Spleen (tissue), 13 donors: ENCODE measurements at places on chromosomes 5 and 9. TPM values are rescaled to one million over a fixed set of nuclear protein-coding genes. Genes with fewer than 3 reads are reported as not detected.

GRCh38 chr5:157222506-157223230, 42.0 kb downstream of the ITK start:
- DNase-seq: no peak

GRCh38 chr9:105116052-105116868, 128.2 kb upstream of the SLC44A1 start:
- DNase-seq: no peak

DNA sequence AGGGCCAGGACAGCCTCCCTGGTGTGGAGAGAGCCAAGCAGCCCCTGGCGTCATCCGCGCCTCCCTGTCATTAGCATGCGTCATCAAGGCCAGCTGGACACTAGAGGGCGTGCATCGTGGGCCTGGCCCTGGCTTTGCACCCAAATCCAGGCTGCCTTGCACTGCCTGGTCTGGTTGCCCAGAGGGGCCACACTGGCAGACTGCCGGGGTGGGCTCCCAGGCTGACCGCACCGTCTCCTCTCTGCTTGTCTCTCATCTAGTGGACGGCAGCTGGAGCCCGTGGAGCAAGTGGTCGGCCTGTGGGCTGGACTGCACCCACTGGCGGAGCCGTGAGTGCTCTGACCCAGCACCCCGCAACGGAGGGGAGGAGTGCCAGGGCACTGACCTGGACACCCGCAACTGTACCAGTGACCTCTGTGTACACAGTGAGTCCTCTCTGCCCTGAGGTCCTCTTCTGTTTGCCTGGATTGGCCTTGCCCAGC, 29.0 kb downstream of the HK3 start:
- DNase-seq: no peak

GRCh38 chr5:71492817-71493615, 37.6 kb downstream of the BDP1 start:
- no peak for DNase-seq

DNA sequence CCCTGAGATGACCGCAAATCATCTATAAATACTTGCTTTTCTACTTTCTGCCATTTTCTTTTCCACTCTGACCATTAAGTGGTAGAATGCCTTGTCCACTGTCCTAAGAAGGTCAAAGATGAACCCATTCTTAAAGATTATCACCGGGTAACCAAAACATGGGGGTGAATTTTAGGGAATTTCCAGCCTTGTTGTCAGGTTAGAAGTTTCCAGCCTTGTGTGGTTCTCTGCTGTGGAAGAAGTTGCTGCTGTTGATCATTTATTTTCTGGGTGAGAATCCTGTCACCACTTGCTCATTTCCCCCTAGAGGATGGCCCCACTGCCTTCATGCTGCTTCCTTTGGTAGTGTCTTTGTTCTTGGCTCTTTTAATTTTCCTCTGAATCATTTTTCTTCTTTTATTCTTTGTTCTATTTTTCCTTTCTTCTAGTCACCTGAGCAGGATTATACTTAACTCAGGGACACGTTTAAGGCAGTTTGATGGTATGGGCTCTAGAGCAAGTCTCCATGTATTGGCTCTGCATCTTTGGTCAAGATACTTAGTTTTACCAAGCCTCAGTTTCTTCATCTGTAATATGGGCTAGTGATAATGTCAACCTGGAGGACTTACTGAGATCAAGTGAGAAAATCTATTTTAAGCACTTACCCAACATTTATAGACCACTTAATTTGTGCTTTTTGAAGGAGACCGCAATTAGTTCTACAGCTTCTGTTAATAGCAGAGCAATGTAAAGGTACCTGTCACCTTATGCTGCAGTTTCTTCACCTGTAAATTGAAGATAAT, 266.2 kb downstream of the ARHGAP26 start:
- no peak for DNase-seq

DNA sequence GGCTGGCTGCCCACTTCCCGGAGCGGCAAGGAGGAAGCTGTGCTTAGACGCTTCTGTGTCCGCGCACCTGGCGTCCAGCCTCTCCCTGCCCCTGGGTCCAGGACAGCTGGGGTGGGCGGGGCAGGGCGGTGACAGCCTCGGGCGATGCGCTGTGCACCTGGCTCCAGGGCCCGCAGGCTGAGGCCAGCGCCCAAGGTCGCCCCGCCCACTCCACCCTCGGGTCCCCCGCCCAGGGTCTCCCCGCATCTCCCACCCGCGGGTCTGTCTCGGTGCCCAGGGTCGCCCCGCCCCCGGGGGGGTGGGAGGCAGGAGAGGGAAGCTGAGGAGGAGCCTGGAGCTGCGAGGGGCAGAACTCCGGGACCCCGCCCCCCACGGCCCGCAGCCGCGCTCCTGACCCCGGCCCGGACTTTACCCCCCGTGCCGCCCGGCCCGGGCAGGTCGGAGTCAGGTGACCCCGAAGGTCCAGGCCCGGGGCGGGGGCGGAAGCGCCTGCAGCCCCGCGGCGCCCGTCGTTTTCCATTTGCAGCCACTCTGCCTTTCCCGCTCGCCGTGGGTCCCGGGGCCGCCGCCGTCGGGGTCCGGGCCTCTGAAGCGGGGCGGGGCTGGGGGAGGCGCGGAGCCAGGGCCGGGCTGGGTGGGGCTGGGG, at the start of gene ENTPD8:
Gene ENTPD8, minus strand, starts transcription at position 69 of the 646 bp plus-strand sequence. CDS start 3,072 bp downstream, outside the sequence.
- DNase-seq: peak; percentile 78

- no peak for DNase-seq
Measured at GRCh38 chr5:1033606-1034420, 25.2 kb downstream of the NKD2 start.

DNA sequence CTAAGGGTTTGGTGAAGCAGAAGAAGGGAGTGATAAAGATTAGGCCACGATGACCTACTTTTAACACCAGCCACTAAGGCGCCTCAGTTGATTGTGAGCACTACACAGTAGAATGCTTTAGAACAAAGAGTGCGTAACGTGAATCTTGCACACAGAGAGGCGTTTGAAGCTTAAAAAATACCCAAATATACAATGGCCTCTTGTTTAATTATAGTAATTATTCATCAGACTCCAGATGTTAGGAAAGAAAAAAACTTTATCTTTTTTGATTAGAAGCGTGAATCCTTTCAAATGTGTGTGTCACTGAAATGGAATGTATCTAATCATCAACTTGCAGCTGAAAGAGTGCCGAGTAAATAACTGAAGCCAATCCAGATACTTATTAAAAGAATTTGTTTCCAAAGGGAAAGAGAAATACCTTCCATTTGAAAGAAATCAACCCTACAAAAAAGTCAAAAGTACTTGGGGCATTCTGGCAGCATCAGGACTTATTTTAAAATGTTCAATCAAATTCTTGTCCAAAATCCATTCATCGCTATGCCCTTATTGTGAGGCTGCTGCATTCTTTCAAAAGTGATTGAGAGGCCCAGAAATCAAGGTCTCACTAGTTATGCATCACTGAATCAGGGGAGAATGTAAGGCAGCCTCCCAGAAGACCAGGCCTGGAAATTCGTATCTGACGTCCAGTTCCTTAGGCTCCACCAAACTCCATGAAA, 337.5 kb downstream of the ZNF608 start:
- no peak for DNase-seq

GRCh38 chr9:2132484-2133082, 117.4 kb downstream of the SMARCA2 start:
- no peak for DNase-seq

DNA sequence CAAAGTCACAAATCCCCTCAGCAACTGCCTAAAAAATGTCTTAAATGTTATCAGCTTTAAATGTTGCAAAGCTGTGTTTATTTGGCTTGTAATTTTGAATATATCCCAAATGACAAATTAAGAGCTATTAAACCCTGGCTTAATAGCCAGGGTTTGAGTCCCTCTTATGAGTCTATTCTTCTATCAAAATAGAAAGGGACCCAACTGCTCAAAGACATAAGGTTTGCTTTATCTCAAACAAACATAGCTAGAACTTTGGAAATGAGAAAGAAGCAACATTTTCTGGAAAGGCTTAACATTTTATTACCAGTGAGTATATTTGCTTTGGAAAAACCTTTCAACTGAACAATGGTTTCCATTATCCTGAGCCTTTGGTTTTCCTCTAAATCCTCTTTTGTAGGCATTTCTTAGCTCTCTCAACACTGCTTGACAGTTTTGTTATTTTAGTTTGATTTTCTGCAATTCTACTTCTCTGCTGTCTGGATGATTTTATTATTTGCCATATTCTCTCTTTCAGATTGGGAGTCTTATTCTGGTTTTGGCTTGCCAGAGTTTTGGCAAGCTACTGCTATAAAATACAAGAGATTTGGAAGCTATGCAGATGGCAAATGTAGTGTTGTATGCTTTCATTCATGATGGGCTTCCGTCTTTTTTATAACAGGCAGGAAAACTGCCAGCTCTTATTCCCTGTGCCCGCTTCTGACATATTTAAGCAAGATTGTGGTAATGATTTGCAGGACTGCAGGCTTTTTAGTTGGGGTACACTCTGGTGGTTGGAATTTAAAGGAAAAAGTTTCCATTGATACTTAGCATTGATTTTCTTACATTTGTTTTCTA, 734.9 kb downstream of the DTWD2 start:
- DNase-seq: no peak

DNA sequence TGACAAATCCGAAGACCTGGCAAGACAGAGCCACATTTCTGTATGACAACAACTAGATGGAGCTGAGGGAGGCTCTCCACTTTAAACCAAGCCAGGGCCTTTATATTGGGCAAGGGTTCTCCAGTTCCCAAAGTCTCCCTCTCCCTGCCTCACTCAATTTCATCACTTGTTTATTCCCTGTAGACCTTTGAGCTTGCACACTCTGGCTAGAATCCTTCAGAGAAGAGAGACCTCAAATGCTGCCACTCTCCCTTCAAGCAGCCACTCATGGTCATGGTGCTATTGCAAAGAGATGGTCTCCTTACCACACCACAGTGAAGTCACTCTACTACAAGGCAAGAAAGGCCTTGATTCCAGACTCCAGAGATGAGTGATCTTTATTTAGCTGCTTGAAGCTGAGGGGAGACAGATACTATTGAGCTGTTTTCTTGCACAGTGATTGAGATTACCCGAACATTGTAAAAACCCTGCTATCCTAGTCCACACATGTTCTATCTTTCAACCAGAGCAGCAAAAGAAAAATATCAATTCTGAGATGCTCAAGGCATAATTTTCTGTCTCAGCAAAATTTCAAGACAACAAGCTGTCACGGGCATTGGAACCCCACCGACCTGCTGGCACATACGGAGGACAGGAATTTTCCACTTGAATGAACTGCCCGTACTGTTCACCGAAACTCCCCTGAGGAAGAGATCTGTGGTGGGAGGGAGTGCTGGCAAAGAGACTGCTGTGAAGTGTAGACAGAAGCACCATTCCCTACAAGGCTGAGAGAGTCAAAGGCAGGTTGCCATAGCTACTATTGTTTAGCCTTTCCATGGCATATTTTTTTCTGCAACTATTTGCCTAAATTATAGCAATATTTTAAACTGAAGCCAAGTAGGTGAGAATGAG, 81.1 kb downstream of the CDO1 start:
- no peak for DNase-seq

- no peak for DNase-seq
Measured at GRCh38 chr9:133124907-133125275, 3.9 kb upstream of the RALGDS start.

GRCh38 chr9:71642056-71642455, 126.3 kb downstream of the CEMIP2 start:
- no peak for DNase-seq

DNA sequence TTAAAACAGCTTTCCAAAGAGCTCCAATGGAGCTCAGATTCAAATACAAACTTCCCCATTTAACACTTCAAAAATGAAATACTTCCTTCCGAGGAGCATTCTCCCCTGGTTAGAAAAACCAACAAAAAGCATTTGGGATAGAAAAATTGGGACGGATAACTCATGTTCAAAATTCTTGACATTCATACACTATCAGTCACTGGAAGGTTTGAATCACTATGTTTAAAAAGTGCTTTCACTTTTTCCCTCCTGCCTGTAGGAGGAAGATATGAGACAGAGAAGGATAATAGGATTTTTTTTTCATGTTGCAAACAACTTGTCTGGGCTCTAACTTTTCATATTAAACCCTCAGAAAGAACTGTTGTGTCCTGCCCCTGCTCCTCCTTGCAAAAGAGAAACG, 412.0 kb downstream of the ACTL7B start:
- no peak for DNase-seq

GRCh38 chr5:80797428-80798024, 142.7 kb upstream of the DHFR start:
- no peak for DNase-seq

DNA sequence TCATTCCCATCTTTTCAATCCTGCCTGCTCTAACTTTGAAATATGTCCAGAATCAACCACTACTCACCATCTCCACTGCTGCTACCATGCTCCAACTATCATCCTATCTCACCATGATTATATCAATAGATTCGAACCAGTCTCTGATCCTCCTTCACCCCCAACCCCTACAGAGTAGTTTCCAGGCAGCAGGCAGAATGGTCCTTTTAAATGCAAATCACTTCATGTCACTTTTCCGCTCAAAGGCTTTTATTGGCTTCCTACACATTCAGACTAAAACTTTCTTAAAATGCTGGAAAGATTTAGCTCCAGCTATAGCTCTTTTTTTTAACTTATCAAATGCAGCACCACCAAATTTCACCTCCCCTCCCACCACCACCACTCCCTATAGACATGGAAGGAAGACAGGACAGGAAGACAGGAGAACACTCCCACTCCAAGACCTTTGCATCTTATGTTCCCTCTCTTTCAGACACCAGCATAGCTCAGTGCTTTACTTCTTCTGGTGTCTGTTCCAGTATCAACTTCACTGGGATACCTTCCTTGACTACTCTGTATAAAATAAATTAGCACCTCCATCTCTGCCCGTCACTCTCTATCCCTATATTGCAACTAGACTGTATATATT, 9.9 kb upstream of the PPP2R2B start:
- DNase-seq: no peak

DNA sequence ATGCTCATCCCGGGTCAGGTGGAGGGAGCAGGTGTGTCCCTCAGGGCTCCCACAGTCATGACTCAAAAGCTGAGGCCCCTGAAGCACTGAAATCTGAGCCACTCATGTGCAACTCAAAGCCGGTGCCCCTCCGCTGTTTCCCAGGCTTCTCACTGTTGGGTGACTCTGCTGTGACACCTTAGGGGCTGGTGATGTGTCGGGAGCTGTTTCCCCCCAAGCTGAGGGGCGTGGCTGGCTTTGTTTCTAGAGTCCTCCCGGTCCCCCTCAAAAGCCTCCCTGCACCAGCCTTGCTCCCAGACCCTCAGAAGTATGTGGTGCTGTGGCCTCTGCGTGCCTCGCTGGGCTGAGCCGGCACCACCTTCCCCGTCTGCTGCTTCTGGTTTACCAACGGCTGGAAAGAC, 39.7 kb downstream of the PLPP7 start:
- DNase-seq: peak; percentile 40

DNA sequence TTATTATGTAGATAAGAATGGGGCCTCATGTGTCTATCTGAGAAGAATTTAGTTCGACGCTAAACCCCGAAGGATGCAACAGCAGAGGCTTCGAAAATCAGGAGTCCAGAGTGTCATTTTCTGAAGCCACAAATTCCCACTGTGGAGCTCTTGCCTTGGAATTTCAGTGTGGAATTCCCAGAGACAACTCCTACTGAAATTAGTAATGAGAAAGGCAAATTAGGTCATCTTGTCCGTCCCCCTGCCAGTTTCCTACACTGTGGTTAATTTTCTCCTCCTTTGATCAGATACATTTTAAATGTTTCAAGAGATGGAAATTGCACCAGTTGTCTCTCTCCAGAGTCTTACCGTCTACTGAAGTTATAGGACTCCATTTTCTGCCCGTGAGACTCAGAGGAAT, 633.6 kb downstream of the BNC2 start:
- DNase-seq: no peak

The DIPK1B gene
- total RNA-seq: 26.5 TPM

The BTNL3 gene
- 2.0 TPM for total RNA-seq

The WDR38 gene
- not detected for total RNA-seq

The NR4A3 gene
- 6.7 TPM for total RNA-seq

The FOXD4L6 gene
- total RNA-seq: not detected

The NMUR2 gene
- not detected for total RNA-seq

The MED27 gene
- total RNA-seq: 15.9 TPM

The TLX3 gene
- total RNA-seq: not detected

The FOXD4 gene
- total RNA-seq: 0.52 TPM
